ENCODE measurements at places on chromosomes 11 and 22. TPM values are rescaled to one million over a fixed set of nuclear protein-coding genes. Genes with fewer than 3 reads are reported as not detected.

Gene OR6T1
- polyA plus RNA-seq, result not detected

- DNase-seq, result no peak
These were observed 1.0 kb upstream of the PRDM10 start for GRCh38 chr11:130003717-130004001.

DNA sequence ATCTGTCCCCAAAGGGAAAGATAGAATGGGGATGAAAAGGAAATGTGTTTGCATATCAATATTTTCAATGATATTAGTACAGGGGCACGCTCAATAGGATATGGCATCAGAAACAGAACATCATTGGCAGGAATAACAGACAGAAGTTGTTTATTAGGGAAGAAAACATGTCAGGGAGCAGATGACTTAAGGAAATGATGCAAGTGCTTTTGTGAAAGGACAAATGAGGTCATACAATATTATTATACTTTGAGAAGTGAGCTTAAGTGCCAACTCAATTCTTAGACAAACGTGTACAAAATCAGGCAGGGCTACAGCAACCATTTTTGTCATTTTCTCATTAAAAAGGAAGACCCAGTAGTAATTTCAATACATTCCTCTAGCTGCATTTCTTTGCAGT is 388.4 kb downstream of the SOX6 start:
- no peak for DNase-seq

DNA sequence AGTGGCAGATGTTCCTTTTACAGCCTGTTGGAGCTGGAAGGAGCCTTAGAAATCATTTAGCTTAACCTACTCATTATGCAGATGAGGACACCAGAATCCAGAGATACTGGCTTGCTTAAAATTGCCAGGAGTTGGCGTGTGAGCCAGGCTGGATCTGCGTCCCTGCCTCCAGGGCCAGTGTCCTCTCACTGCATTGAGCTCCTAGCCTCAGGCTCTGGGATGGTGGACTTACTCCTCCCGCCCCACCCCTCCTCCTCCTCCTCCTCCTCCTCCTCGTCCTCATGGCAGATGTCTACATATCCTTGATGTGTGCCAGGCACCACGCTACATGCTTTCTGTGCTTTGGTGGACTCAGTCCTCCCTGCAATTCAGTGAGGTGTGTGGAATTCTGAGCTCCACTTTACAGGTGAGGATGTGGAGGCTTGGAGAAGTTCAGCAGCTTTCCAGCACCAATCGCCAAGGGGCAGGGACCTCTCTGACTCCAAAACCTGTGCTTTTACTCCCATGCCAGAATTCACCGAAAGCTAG is 24.1 kb downstream of the ADAMTS15 start:
- DNase-seq, result no peak

DNA sequence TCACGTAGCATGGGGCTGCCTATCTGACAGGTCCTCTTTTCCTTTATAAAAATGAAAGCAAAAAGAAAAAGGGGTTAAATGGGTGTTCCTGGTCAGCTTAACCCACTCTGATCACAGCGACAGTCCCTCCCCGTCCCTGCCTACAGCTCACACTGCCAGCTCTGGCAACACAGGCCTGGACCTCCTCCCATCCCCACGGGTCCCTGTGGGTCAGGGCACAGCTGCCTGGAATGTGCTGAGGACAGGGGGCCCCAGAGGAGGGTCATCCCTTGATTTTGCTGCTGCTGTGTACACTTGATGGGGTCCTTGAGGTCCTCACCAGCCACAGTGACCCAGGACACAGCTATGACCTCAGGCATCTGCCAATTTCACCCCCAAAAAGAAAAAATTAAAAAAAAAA is 29.6 kb upstream of the CYP2D6 start:
- DNase-seq, result no peak
